Activated naive CD8-positive, alpha-beta T cell treated with anti-CD3 and anti-CD28 coated beads, Interleukin-2, amount 10 ng/mL, durations not matched to agents 7 days and 5 days (primary cell): ENCODE measurements at places on chromosomes 4 and X. TPM values are rescaled to one million over a fixed set of nuclear protein-coding genes. Genes with fewer than 3 reads are reported as not detected.

FGG gene
- not detected for total RNA-seq

GRCh38 chr4:165493359-165493758 lies 114.6 kb downstream of the CPE start:
- DNase-seq, result peak; percentile 74

GRCh38 chrX:49186125-49187027 lies at the start of gene PRICKLE3:
Gene PRICKLE3, minus strand, starts transcription at chrX:49186373. Its CDS starts 76 bp downstream, at chrX:49186297.
- peak; percentile 81 for DNase-seq

DNA sequence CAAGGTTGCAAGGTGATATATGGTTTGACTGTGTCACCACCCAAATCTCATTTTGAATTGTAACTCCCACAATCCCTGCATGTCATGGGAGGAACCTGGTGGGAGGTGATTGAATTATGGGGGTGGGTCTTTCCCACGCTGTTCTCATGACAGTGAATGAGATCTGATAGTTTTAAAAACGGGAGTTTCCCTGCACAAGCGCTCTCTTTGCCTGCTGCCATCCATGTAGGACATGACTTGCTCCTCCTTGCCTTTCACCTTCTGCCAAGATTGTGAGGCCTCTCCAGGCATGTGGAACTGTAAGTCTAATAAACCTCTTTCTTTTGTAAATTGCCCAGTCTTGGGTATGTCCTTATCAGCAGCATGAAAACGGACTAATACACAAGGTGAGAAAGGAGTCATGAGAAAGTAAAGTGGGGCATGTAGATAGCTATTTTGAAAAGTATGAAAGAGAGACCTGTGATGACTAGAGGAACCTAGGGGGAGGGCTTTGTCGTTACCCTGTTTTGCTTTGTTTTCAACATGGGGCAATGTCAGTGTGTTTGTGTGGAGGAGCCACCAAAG lies 6.3 kb downstream of the ZBTB49 start:
- no peak for DNase-seq

DNA sequence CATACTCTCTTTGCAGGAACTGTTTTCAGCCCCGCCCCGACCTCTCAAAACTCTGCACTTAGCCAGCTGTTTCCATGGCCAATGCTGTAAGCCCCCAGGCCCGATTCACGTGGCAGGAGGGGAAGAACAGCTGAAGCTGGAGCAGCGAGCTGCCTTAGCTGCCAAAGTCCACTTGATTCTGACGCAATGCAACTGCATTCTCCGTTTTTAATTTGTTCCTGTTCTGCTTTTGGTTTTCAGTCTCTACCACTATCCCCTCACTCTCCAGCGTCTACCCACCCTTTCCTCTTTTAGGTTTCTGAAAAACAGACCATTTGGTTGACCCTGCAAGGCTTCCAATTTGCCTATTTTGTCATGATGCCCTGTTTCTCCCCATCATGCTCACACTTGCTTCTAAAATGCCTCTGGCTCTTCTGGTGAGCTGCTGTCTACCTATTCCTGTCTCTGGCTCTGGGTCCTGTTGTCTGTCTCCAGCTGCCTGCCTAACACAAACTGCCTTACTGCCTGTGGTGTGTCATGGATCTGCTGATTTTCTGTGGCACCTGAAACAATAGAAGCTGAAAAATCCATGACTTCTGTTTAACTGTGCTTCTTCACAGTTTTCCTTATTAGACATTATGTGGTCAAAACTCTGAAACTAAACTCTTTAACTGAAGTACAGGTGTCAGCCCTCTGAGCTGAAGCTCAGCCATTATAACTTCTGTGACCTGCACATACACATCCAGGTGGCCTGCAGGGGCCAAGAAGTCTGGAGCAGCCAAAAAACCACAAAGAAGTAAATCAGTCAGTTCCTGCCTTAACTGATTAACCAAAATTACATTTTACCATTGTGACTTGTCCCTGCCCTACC lies 160.5 kb upstream of the AGTR2 start:
- DNase-seq, result no peak
